Activated naive CD4-positive, alpha-beta T cell (primary cell): ENCODE measurements at places on chromosomes 16 and 17.

- no peak for DNase-seq
These were observed 352.8 kb downstream of the CDH13 start for GRCh38 chr16:82979406-82980111.

DNA sequence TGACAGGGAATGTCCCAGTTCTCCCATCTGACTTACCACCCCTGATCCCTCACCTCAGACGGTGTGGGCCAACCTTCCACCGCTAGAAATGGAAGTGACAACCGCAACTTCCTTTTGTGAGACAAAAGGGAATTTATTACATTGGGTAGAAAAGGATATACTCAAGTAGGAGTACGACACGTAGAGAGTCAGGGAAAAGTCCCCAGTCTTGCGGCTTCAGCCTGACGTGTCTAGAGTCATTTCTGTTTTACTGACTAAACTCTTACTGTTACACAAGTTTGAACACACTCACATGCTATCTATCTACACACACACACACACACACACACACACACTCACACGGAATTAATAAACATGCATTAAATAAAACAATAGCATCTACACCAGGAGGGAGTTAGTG is 178.9 kb downstream of the COPRS start:
- no peak for DNase-seq

DNA sequence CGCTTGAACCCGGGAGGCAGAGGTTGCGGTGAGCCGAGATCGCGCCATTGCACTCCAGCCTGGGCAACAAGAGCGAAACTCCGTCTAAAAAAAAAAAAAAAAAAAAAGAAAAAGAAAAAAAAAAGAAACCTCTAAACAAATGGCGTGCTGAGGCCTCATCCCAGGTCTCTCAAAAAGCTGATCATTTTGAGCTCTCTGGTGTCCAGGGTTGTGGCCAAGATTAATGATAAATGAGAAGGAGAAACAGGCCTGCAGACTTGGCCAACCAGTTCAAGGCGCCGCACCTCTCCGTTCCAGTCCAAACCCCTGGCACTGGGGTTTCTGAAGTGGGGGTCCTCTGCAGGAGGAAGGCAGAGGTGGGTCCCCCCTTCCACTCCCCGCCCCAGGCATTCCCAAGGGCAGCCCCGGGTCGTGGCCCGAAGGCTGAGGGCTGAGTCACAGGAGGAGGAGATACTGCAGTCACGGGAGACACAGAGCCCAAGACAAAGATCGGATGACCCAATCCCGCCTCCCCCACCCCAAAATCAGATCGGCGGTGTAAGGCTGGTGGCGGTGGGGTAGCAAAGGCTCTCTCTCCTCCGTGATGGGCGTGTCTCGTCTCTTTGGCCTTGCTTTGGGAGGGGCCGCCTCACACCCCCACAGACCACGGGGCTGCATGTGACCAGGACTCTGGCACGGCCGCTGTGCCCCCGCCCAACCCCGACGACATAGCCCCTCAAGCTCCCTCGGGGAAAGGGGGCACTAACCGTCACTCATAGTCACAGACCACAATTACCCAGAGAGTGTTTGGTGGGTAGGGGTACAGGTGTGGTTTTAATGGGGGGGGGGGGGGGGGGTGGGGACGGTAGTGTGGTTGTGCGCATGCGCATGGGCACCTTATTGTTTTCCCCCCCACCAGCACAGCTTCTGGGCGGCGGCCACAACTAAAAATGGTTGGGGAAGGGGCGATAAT is 1.1 kb downstream of the VAT1 start:
- no peak for DNase-seq

DNA sequence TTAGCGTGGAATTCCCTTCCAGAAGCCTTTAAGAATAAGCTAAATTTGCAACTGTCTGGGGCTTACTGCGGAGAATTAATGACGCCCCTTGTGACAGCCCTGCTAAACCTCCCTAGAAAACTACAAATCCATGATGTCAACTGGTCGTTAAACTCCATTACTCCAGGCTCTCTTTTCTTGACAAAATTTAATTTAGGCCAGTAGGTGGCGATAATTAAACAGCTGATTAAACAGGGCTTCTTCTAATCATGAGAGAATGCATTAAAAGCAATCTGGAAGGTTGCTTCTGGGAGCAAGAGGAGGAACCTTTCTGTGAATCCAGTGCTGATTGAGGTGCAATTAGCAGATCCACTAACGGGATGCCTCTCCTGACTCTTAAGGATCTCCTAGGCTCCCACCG is 8.1 kb upstream of the NLRP1 start:
- no peak for DNase-seq

- DNase-seq = no peak
These were observed 33.2 kb downstream of the SPACA3 start for GRCh38 chr17:33024688-33025486.

DNA sequence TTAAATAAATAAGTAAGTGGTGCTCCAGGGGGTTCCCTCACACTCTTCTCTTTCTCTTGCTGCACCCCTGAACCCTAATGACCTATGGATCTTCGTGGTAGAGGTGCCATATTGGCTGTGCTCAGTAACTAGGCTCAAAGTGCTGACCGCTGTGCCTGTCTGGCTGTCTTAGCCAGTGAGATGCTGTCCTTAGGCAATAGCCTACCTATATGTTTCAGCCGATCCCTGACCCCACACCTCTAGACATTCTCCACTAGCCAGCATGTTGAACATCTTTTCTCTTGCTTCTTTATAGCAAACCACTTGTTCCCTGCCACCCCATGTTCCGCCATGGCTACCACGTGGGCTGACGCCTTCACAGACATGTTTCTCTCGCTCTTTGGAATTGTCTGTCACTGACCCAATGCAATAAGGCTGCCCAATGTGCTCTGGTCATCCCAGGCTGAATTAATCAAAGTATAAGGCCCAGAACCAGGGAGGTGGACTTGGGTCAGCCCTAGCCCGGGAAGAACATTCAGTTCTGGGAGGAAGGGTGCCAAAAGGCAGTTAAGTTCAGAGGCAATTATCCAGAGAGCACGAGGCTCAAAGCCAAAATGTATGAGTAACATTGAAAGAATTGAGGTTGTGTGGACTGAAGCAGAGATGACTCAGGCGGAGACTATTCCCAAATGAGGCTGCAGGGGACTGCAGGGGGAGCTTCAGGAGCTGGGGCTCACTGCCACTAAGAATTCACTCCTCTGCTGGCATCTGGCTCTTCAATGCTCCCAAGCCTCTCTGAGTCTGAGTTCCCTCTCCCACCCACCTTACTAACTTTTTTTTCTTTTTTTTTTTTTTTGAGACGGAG is 28.7 kb upstream of the TNRC6A start:
- DNase-seq = no peak

GRCh38 chr16:27446721-27447120 is 44.7 kb downstream of the IL21R start:
- peak; percentile 75 for DNase-seq

DNA sequence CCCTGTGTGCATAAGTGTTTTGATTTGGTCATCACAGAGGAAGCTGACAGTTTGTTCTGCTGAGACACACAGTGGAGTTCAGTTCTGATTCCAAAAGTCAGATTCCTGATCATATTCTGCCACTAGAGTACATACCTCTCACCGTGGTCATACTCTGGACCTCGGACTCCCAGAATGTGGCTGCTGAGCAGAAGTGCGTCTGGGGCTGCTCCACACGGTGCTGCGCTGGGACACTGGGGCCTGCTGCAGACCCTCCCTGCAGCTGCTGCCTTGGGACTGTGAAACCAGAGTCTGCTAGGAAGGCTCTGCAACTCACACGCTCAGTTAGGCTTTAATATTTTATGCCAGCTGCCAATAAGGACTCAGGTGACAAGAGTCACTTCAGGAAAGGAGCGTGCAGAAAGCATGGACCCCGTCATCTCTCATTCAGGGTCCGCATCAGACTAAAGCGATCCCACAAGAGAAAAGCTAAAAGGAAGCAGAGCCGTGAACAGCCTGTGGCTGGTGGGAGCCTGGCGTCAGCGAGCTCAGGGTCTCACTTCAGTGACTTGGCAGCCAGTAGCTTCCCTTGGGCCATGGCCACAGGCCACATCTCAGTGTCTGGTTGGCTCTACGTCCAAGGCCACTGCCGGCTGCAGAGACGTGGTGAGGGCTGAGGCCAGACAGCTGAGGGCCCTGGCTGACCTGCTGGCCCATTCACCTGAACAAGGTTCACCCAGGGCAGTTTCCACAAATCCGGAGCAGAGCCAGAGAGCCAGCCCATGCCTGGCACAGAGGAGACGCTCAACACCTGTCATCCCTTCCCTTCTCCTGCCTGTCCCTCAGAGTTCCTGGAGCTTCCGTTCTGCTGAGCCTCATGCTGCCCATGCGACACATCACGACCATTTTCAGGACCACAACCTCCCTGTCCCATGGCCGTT is 24.7 kb upstream of the KIFC3 start:
- DNase-seq = no peak

GRCh38 chr17:2872282-2872681 is 76.0 kb downstream of the RAP1GAP2 start:
- DNase-seq = no peak

GRCh38 chr17:62014526-62014925 is 50.6 kb downstream of the MED13 start:
- no peak for DNase-seq

DNA sequence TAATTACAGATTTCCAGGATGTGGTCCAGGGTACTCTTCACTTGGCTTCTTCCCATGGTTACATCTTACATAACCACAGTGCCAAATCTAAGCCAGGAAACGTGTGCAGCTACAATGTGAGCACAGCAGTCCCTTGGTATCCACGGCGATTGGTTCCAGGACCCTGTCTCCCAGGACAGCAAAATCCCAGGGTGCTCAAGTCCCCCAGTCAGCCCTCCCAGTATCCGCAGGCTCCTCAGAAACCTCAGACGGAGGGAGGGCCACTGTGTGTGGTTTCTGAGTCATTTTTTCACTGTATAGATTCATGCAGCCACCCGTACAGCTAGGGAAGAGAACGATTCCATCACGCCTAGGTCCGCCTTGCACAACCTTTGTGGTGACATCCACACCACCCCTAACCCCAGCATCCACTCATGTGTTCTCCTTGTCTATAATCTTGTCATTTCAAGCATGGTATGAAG is 11.1 kb upstream of the ATP2C2 start:
- DNase-seq = no peak

GRCh38 chr16:89815639-89816348 is 653 bp downstream of the FANCA start:
- no peak for DNase-seq

DNA sequence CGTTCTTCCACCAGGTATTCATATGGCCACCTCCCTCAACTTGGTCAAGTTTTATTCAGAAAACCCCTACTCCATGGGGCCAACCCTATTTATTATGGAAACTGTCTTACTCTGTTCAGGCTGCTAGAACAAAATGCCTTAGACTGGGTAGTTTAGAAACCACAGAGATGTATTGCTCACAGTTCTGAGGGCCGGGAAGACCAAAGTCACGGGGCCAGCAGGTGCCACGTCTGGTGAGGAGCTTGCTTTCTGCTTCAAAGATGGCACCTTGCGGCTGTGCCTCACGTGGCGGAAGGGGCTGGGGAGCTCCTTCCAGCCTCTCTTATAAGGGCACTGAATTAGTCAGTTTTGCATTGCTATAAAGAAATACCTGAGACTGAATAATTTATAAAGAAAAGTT is 74.3 kb downstream of the AXIN2 start:
- DNase-seq = no peak

- DNase-seq = no peak
These were observed 136.0 kb downstream of the ANKFN1 start for GRCh38 chr17:56289321-56289720.

GRCh38 chr17:80032614-80033171 is 3.0 kb downstream of the TBC1D16 start:
- no peak for DNase-seq

GRCh38 chr17:39484178-39484577 is 22.9 kb downstream of the CDK12 start:
- DNase-seq = no peak

DNA sequence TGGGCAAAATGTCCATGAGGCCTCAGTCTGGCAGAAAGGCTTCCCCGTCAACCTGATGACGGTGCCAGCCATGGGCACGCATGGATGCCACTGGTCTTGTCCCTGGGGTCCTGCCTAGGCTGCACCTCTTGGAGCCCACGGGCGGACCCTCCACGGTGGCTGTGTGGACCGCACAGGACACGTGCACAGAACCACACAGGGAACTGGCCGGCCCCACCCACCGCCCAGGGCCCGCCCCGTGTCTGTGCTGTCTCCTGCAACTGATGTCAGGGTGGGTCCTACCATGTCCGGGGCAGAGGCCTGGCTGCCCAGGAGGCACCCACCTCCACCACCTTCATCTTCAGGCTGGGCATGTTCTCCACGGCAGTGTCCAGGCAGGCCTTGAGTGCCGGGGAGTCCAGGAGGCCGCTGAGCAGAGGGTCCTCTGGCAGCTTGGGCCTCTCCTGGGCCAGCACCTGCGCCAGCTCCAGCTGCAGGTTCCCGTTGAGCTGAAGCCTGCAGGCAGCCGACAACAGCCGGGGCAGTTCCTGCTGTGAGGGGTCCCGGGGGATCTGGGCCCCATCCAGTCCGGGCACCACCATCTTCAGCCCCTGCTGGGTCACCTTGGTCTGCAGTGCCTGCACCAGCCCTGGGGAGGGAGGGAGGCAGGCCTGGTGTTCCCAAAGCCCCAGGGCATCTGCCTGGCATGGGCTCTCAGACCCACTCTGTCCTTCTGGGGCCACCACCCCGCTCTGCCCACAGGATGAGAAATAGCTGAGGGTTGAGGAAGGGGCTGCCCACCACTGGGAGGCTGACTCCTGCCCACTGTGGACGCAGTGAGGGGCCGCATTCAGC is 11.9 kb downstream of the FASN start:
- no peak for DNase-seq

GRCh38 chr16:17964196-17964595 is 372.3 kb downstream of the NPIPA8 start:
- no peak for DNase-seq

DNA sequence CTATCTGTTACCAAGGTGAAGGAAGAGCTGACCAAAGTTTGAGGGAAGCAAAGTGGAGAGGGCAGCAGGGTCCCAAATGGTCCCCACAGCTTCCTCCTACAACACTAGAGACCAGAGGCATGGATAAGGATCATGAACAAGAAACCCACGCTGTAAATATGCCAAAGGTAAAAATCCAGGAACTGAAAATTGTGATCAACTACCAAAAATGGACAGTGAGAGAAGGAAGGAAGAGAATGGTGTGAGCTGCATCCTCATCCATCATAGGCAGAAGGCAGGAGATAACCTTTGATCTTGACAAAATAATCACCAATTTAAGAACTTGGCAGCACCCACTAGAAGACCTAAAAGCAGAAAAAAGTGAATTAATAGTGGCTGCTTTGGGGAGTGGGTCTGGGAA is 66.2 kb downstream of the CYTH1 start:
- DNase-seq = no peak
